ENCODE measurements at places on chromosomes 16 and 17.

GRCh38 chr16:51801635-51802034 is 650.6 kb upstream of the SALL1 start:
- no peak for DNase-seq

GRCh38 chr17:83054518-83055125 is 24.8 kb upstream of the METRNL start:
- DNase-seq = no peak

- DNase-seq = no peak
These were observed 96.2 kb downstream of the RAP1GAP2 start for GRCh38 chr17:2892305-2892971.

DNA sequence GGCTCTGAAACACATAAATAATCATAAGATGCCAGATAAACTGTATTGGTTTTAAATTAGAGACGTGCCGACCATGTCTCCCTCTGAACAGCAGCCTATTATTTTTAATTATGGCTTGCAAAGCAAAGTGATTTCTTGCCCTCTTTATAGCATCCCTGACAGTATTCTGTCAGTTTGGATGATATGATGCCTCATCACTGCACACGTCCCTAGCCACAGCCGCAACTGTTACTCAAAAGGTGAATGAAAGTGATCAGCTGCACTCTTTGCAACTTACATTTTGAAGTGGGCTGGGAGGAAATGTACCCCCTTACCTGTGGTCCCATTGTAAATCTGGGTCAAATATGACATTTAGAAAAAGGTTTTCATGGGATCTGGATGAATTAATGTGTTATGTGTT is 389.9 kb downstream of the MAF start:
- no peak for DNase-seq

GRCh38 chr16:66006485-66006884 is 360.0 kb upstream of the CDH5 start:
- no peak for DNase-seq

- DNase-seq = peak; percentile 33
These were observed at the start of gene CPNE7 for GRCh38 chr16:89575247-89576152. Gene CPNE7 (plus strand): TSS chr16:89575758. CDS start chr16:89575898, 140 bp downstream.

DNA sequence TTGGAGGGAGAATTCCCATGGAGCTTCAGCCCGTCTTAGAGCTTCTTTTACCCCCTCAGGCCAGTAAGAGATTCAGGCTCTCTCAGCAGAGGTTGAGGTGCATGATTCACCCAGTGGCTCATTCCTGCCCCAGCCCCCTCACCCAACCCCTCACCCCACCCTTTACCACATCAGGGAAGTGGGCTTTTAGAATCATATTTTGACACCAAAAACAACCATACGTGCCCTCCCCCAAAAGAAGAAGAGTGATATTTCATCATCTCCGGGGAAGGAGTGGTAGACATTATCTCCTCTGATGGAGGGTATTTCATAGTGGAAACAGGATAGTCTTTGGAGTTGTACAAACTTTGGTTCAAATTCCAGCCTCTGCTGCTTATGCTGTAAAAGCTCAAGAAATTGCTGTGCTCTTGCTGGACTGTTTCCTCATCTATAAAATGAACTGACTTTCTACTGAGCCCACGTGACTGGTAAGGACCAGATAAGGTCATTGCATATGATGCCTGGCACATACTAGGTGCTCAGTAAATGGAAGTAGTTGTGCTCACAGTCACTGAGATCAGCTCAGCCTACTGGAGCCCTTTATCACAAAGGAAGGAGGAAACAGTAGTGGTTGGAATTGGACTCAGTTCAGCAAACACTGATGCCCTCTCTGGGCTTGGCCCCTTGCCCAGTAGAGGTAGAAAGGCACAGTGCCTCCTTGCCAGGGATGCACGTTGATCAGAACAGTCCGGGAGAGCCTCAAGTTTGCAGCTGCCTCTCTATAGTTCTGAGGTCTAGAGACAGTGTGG is 18.3 kb upstream of the CCL5 start:
- DNase-seq = no peak

GRCh38 chr16:87012954-87013938 is 303.9 kb downstream of the C16orf95 start:
- no peak for DNase-seq

- no peak for DNase-seq
These were observed 57.9 kb upstream of the PLCG2 start for GRCh38 chr16:81720973-81721906.

DNA sequence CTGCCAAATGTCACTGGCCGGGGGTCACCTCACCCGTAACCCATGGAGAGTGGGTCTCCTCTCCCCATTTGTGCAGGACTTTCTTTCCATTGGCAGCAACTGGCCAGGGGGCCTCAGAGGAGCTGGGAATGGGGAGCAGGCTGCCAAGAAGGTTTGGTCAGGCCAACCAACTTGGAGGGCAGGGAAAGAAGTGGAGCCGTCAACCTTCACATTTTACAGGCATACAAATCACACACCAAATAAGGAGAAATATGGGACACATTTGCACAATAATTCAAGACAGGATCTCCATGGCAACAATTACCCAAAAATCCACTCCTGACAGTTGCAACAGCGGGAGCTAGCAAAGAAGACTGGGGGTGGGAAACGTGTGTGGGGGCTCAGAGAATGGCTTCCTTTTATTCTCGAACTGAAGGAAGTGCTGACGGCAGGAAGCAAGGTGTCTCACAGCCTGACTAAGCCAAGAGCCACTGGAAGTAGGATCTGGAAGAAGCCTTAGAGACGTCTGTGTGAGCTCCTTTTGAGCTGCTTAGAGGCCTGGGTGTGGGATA is 20.9 kb downstream of the RPRML start:
- DNase-seq = no peak

DNA sequence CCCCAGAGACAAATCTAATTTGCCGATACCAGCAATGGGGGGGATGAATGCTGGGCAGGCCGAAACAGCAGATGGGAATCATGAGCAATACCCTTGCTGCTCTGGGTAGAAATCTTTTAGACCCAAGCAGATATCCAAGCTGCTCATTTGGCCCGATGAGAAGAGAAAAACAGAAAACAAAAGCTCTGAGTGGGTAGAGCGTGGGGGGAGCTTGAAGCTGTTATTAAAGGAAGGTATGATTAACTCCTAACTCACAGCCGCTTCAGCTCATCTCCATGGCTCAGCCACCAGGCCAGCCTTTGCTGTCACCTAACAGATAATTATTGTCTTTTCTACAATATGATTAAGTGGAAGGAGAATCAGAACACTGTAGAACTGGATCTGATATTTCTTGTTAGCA is 58.3 kb downstream of the VPS35L start:
- no peak for DNase-seq

GRCh38 chr17:15121426-15121825 is 143.7 kb downstream of the PMP22 start:
- DNase-seq = no peak

DNA sequence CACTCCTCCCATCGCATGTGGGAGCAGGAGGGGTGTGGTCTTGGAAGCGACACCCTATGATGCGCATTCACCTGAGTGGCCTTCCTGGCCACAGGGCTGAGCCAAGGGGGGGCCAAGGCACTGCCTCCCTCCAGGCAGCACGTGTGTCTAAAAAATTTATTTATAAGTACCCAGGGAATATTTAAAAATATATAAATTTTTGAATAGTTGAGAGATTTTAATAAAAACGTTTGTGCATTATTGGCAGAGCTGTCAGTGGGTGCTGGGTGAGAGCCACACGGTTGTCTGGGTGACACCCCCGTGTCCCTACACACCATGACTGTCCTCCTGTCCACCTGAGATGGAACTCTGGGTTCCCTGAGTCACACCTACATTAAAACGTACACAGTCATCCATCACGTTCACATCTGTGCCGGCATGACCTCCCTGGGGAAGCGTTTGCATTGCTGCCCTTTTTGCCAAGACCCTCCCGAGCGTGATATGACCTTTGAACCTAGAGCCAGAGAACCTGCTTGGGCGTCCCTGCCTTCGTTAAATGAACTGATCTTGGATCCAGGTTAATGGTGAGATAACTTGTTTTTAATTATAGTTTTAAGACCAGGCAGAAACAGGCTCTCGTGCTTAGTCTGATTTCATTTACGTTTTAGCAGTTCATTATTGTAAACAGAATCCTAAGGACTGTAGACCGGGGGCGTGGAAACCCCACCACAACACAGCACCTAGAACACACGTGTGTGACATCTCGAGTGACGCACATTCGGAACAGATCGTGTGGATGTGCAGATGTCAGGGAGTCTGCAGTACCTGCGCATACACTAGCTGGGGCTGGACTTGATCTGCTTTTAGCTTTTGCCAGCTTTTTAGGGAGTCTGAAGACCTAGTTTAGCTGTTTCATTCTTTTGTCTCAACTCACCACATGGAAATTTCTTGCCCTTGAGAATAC is 192.8 kb upstream of the CHMP6 start:
- DNase-seq = no peak

DNA sequence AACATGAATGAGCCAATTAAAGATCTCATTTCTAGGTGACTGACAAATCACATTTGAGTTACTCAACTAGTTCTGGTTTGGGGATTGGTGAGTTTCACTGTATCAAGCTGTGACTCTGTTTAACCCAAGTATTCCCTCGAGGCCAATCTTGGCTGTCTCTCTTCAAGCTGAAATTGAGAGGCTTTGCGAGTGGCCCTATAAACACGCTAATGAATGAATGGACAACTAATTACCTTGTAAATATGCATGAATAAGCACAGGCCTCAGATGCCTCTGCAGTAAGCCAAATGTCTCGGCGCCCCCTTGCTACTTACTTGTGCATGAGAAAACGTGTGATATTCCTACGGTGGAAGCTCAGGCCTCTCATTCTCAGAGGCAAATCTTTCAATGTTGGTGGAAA is 450.3 kb upstream of the PSMD7 start:
- DNase-seq = no peak

GRCh38 chr16:73192232-73192894 is 144.4 kb upstream of the ZFHX3 start:
- DNase-seq = no peak

DNA sequence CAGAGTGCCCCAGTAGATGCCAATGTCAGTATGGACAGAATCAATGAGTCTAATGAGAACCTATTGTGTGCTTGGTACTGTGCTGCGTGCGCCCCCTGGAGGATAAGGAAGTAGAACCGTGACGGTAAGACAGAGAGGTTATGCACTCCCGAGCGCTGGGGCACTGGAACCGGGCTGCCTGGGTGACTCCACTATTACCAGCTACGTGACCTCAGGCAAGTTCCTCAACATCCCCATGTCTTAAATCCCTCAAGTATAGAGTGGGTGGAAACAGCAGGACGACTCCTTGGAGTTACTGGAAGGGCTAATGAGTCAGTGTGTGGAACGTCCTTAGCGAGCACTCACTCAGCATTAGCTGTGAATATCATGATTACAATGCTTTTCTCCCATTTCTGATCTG is 16.2 kb downstream of the CHST4 start:
- peak; percentile 40 for DNase-seq

- DNase-seq = no peak
These were observed 33.4 kb upstream of the CLEC18A start for GRCh38 chr16:69917739-69918138.

GRCh38 chr17:42081516-42082129 is 16.6 kb downstream of the ZNF385C start:
- no peak for DNase-seq

- no peak for DNase-seq
These were observed 23.0 kb downstream of the KNOP1 start for GRCh38 chr16:19694989-19695388.

- DNase-seq = no peak
These were observed 349 bp upstream of the SLC6A2 start for GRCh38 chr16:55655381-55655896.

DNA sequence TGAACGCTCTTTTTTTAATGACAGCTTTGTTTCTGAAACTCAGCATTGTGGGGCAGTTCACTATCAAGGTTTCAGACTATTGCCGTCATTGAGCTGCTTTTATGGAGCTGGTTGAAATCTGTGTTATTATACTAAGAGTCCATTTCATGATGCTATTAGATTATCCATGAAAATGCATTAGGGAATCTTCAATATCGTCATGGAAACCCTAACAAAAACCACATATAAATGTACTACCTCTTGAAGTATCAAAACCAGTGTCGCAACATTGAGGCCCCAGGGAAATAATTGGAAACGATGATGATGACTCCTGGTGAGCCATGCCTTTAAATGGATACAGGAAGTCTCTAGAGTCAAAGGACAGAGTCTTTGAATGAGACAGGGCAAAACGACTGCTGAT is 231.6 kb upstream of the CPHXL start:
- DNase-seq = no peak

DNA sequence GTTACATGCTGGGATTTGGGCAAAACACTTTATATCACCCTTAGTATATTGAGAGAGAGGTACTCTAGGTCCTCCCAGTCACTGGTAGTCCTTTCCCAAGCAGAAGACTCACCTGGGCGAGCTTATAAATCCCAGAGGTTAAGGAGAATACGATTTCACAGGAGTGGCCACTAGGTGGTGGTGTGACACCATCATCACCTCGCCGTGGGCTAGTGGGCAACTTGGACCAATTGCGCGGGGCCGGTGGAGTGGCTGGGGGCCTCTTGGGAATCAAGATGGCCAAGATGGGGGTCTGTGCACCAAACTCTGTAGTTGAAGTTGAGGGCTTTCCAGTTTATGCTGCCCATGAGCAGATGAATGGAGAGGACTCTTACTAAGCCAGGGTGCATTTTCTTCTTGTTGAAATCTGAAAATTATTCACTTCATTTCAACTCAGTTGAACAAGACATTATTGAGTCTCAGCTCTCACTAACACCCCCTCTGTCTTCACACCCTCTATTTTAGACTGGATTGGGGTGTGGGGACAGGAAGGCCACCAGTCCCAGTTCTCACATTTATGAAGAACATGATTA is 38.2 kb upstream of the PIRT start:
- peak; percentile 3 for DNase-seq

DNA sequence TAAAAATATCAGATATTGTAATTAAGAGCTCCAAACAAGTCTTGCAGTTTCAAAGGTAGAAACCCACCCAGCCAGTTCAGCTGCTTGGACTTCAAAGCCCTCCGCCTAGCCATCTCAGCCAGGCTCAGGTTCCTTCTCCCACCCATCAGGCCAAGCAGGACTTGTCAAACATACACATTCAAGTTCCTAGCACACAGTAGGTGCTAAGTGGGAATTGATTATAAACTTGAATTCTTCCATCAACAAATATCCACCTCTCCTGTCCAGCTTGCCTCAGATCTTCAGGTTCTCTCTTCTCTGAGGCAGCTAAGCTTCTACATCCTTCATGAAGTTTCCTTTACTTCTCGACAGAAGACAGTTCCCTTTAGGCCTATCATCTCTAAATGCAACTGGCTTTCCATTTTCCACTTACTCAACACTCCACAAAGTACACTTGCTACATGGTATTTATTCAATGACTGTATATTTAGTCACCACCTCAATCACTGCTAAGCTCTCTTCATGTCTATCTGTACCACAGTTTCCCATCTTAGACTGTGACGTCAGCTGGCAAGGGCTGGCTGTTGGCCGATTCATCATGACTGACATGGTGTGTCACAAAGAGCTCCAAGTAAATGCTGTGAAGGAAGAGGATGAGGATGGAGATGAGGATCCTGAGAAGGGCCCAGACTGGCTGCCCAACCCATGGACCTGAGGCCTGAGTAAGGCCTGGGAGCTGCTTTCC is 13.3 kb upstream of the COG7 start:
- DNase-seq = no peak

- DNase-seq = no peak
These were observed 66.4 kb downstream of the MYH11 start for GRCh38 chr16:15790458-15790857.

Measured in stimulated activated CD4-positive, alpha-beta T cell treated with anti-CD3 and anti-CD28 coated beads, Interleukin-12 subunit alpha, Interleukin-12 subunit beta, amount 100 ng/mL, for 4 hours (primary cell).